Heart left ventricle (tissue), 16 donors: ENCODE measurements at places on chromosomes 1 and 21. TPM values are rescaled to one million over a fixed set of nuclear protein-coding genes. Genes with fewer than 3 reads are reported as not detected.

GRCh38 chr1:244840219-244840794 lies 4.8 kb downstream of the COX20 start:
- no peak for DNase-seq

- DNase-seq: no peak
Measured at GRCh38 chr1:6299557-6300165, 38.8 kb upstream of the GPR153 start.

GRCh38 chr1:55214934-55215193 lies 300 bp downstream of the USP24 start:
- DNase-seq: peak; percentile 76

The CCDC18 gene
- total RNA-seq: 4.9 TPM

The SLAMF6 gene
- 0.69 TPM for total RNA-seq
